ENCODE measurements at places on chromosomes 5 and 9.

GRCh38 chr5:95799191-95799835 is 23.2 kb downstream of the GLRX start:
- H3K27me3 ChIP-seq: no peaks in the 10 kb centered on the region
- H3K4me3 ChIP-seq: no peak overlapping the region
- no peak overlapping the region for H3K27ac ChIP-seq
- no peaks in the 10 kb centered on the region for H3K36me3 ChIP-seq
- no peak for DNase-seq

DNA sequence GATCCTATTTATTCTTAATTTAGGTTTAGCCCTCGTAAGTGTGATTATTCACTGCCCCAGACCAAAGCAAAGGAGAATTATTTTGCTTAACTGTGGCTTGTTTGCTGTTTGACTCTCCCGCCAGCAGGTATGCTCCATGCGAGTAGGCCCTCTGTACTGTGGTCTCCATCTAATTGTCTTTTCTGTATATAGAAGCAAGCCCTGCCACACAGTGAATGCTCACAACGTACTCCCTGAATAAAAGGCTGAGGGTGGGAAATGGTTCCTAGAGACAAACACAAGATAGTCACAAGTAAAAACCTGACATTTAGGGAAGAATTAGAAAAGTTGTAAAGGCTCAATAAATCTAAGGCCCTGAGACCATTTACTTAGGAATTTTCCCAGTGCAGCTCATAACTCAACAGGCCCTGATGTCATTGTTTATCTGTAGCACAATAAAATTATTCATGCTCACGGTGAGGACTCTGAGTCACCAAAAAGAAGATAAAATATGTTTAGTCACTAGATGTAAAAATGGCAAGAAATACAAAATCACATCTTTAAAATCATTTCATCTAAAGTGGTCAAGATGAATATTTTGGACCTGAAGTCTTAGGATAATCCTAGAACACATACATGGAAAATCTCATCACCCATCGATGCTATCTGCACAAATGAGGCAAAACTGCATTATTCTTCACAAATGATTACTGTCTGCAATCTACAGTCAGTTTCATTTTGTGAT is 473.2 kb downstream of the ENC1 start:
- H3K4me3 ChIP-seq: no peak overlapping the region
- no peak overlapping the region for H3K27ac ChIP-seq
- H3K27me3 ChIP-seq: no peaks in the 10 kb centered on the region

DNA sequence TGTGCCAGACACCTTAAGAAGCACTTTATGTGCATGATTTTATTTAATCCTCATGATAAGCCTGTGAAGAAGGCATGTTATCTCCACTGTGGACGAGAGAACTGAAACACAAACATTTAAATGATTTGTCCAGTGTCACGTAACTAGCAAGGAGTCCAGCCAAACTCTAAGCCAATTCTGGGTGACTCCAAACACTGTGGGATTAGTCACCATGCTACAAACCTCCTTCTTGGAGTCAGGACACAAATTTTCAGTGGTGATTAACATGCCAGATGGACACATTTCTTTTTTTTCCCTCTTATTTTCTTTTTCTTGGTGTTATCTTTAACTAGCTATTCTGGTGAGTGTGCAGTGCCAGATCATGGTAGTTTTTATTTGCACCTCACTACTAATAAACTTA is 316.8 kb downstream of the NDUFS4 start:
- H3K4me3 ChIP-seq: no peak overlapping the region
- H3K36me3 ChIP-seq: no peaks in the 10 kb centered on the region
- no peaks in the 10 kb centered on the region for H3K27me3 ChIP-seq
- H3K27ac ChIP-seq: no peak overlapping the region

DNA sequence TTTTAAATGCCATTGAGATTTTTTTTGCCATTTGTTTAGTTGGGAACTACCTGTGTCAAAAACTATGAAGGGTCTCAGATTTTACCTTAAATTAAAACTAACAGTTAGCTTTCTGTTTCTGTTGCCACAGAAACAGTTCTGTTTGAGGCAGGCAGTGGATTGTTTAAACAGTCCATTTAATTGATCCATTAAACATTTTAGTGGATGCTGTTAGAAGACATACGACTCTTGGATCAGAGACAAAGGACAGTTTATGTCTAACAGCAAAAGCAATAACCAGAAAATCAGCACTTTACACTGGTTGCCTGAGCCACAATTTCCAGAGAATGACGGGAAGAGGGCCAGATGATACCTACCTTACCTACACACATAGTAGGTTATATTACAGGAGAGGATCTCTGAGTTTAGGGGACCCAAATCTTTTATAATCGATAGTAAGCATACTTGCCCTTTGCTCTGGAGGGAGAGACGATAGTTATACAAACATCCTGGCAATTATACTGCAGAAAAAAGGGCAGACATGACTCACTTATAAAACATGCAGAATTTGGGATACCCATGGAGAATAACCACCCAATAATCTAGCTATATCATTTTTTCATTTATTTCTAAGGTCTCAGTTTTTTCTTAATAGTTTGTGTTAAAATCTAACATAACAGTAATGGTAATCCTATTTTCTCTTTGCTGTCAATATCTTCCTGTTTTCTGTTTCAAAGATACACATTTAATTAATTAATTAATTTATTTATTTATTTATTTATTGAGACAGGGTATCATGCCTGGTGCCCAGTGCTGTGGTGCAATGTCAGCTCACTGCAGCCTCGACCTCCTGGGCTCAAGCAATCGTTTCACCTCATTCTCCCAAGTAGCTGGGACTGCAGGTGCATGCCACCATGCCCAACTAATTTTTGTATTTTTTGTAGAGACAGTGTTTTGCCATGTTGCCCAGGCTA is 136.7 kb upstream of the TNFAIP8 start:
- no peaks in the 10 kb centered on the region for H3K36me3 ChIP-seq
- no peak for DNase-seq
- no peaks in the 10 kb centered on the region for H3K4me1 ChIP-seq
- no peak overlapping the region for H3K4me3 ChIP-seq
